Endothelial cell of umbilical vein (primary cell): ENCODE measurements at places on chromosomes 2 and 18. TPM values are rescaled to one million over a fixed set of nuclear protein-coding genes. Genes with fewer than 3 reads are reported as not detected.

- no peak overlapping the region for H3K4me3 ChIP-seq
- H3K27me3 ChIP-seq = no peaks in the 10 kb centered on the region
- no peaks in the 10 kb centered on the region for H3K36me3 ChIP-seq
- no peak overlapping the region for H3K27ac ChIP-seq
- no peak for DNase-seq
- H3K4me1 ChIP-seq = no peaks in the 10 kb centered on the region
These were observed 104.3 kb upstream of the ST6GAL2 start for GRCh38 chr2:106990297-106990696.

GRCh38 chr2:54029721-54030395 lies 59.1 kb upstream of the PSME4 start:
- H3K27ac ChIP-seq = no peak overlapping the region
- H3K36me3 ChIP-seq = no peaks in the 10 kb centered on the region
- DNase-seq = no peak
- no peaks in the 10 kb centered on the region for H3K27me3 ChIP-seq
- no peak overlapping the region for H3K4me3 ChIP-seq
- no peaks in the 10 kb centered on the region for H3K4me1 ChIP-seq

DNA sequence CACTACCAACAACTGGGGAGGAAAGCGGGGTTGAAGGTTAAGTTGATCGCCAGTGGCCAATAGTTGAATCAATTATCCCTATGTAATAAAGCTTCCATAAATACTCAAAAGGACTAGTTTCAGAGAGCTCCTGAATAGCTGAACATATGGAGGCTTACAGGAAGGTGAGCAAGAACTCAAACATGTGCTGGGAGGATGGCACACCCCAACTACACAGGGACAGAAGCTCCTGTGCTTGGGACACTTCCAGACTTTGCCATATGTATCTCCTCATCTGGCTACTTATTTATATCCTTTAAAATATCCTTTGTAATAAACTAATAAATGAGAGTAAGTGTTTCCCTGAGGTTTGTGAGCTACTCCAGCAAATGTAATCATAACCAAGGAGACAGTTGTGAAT lies 115.7 kb downstream of the HNMT start:
- H3K27me3 ChIP-seq = no peaks in the 10 kb centered on the region
- no peaks in the 10 kb centered on the region for H3K36me3 ChIP-seq
- H3K4me3 ChIP-seq = no peak overlapping the region
- DNase-seq = no peak

- no peaks in the 10 kb centered on the region for H3K36me3 ChIP-seq
- no peaks in the 10 kb centered on the region for H3K4me1 ChIP-seq
- no peak overlapping the region for H3K4me3 ChIP-seq
These were observed 123.6 kb upstream of the SMIM21 start for GRCh38 chr18:75551071-75551470.

DNA sequence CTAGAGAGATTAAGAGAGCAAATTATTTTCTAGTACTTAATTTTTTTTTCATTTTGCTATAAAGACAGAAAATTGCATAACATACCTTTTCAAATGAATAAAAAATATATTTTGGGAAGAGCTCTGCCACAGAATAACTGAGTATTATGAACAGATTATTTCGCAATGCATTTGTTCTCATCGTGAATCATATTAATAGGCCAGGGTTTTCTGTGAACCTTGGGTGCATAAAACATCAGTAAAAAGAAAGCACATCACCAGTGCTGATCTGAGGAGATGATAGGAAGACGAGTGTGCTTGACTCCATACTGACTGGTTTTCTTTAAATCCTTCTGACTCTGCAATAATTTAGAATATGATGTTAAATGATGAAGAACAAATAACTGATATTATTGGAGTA lies 409.1 kb downstream of the CPS1 start:
- DNase-seq = no peak
- H3K27ac ChIP-seq = no peak overlapping the region
- no peaks in the 10 kb centered on the region for H3K4me1 ChIP-seq
- H3K27me3 ChIP-seq = peaks cover 5% of the 10 kb centered on the region
- no peak overlapping the region for H3K4me3 ChIP-seq

GRCh38 chr2:1661891-1662605 lies 82.3 kb downstream of the PXDN start:
- DNase-seq = no peak
- H3K36me3 ChIP-seq = peaks cover 16% of the 10 kb centered on the region
- no peaks in the 10 kb centered on the region for H3K4me1 ChIP-seq
- no peak overlapping the region for H3K27ac ChIP-seq

- H3K27ac ChIP-seq = no peak overlapping the region
- no peaks in the 10 kb centered on the region for H3K36me3 ChIP-seq
- H3K27me3 ChIP-seq = no peaks in the 10 kb centered on the region
- no peak overlapping the region for H3K4me3 ChIP-seq
- no peak for DNase-seq
- peaks cover 3% of the 10 kb centered on the region for H3K4me1 ChIP-seq
These were observed 83.0 kb downstream of the TAF4B start for GRCh38 chr18:26309281-26309680.

GRCh38 chr2:164967781-164968228 lies 12.5 kb upstream of the SLC38A11 start:
- H3K4me3 ChIP-seq = no peak overlapping the region
- H3K4me1 ChIP-seq = no peaks in the 10 kb centered on the region
- H3K27me3 ChIP-seq = no peaks in the 10 kb centered on the region
- H3K36me3 ChIP-seq = no peaks in the 10 kb centered on the region

GRCh38 chr18:10128921-10129501 lies 215.2 kb downstream of the VAPA start:
- H3K4me3 ChIP-seq = no peak overlapping the region
- no peaks in the 10 kb centered on the region for H3K4me1 ChIP-seq
- H3K27me3 ChIP-seq = peaks cover 13% of the 10 kb centered on the region

DNA sequence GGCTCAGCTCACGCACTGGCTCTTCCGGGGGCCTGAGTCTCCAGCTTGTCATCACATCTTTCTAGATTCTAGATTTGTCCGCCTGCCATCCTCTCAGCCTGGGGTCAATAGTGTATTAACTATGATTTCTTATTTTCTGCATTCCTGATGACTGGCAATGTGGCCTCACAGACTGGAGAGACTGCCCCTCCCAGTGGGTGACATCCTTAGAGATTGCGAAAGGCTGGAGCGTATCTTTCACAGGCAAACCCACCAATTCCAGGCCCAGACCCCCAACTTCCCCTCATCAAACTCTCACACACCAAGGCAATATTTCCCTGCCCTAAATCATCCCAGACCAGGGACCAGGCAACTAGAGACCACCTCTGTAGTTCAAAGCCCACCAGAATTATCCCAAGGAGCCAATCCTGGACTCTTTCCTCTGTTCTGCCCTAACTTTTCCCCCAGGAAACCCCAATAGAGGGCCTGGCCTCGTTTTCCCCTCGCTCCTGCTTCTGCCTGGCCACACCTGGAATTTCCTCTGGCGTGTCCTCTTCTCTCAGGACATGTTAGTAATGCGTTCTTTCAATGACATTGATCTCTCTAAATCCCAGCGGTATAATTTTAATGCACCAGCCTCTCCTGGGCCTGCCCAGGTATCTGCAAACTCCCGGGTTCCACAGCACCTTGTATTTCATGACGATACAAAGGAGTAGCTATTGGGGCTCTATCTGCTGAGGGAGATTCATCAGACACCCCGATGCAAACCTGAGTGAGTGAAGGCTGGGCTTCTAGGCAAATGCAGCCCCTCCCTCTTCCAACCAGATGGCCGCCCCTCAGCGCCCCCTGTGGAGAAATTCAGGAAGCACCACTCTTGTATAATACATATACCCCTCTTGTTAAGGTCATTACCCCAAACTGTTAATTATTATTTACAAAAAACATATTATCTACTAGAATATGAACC lies 2.4 kb upstream of the KCNF1 start:
- peaks cover 27% of the 10 kb centered on the region for H3K27me3 ChIP-seq
- no peak overlapping the region for H3K27ac ChIP-seq
- H3K4me3 ChIP-seq = no peak overlapping the region

- no peak overlapping the region for H3K4me3 ChIP-seq
- H3K4me1 ChIP-seq = no peaks in the 10 kb centered on the region
- H3K27ac ChIP-seq = no peak overlapping the region
- H3K36me3 ChIP-seq = peaks cover 7% of the 10 kb centered on the region
- DNase-seq = no peak
- no peaks in the 10 kb centered on the region for H3K27me3 ChIP-seq
These were observed 26.2 kb downstream of the RALB start for GRCh38 chr2:120278901-120279300.

Gene TTC32
- 8.8 and 13.8 TPM in 2 replicates for total RNA-seq

Gene CRIM1
- total RNA-seq = 649 and 675 TPM in 2 replicates

Gene FAM210A
- total RNA-seq = 14.6 and 17.3 TPM in 2 replicates

Gene IL36RN
- not detected in 2 replicates for total RNA-seq
